ENCODE measurements at places on chromosomes 16 and 17.

DNA sequence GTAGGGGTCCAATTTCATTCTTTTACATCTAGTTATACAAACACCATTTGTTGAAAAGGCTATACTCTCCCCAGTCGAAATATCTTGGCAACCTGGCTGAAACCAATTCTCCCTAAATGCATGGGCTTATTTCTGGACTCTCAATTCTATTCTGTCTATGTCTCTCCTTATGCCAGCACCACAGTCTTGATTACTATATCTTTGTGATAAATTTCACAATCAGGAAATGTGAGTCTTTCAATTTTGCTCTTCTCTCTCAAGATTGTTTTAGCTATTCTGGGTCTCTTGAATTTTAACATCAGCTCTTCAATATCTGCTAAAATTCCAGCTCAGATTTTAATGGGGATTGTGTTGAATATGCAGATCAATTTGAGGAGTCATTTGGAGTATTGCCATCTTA is 5.9 kb upstream of the TRIM25 start:
- DNase-seq = no peak

DNA sequence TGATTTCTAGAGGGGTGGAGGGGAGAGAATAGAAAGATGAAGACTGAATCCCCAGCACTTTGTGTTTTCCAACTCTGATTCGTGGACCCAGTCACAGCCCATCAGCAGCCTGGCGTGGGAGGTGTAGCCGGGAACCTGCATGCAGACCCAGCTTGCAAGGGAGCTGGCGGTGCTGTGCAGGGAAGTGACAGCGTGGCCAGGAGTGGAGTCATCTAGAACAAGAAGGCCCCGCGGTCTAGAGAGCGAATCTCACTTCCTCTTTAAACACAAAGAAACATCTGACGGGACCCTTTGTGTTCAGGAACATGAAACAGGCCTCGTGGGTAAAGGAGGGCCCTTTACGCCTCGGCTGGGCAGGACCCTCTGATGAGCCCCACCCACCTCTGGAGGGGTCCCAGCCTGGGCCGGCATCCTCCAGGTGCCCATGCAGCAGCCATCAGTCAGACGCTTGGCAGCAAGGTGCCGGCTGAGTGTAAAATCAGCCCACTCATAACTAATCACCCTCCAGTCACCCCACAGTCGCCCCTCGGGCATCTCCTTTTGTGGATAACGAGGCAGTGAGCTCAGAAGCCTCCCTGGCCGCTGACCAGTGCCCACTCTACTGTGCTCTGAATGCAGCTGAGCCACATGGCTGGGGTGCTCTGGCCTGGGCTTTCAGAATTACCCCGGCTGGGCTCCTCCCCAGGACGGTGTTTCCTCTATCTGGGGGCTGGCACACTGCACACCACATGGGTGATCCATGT is 4.4 kb downstream of the SNAI3 start:
- DNase-seq = peak; percentile 29

DNA sequence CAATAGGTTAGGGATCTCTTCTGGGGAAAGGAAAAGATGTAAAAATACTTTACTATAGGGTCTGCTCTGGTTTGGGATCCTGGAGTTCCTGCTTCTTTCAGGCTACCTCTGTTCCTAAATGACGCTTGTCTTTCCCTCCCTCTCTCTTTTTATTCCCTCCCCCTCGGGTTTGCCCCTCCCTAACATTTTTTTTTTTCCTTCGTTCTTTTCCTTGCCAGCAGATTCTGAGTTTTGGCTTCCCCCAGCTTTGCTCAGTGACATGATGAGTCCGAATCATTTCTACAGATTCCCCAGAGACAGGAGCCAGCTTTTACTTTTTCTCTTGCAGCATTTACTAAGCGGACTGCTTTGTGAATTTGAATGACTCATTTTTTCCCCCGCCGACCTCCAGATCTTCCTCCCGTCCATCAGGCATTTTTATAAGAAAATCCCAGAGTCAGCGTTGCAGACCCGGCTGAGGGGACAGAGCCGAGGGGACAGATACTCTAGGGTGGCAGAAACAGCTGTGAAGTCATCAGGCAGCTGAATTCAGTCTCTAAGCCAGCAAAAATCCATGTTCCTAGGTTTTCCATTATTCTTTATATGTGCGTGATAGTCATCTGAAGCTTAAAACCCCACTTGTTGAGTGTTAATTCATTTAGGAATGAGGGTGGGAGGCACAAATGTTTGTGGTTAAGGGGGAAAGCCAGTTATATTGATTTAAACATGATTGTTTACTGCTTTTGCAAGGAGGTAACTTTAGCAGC is at the start of gene TMEM100:
Gene TMEM100, minus strand, starts transcription at position 123 of the 746 bp plus-strand sequence. CDS start 1,794 bp downstream, outside the sequence.
- no peak for DNase-seq

DNA sequence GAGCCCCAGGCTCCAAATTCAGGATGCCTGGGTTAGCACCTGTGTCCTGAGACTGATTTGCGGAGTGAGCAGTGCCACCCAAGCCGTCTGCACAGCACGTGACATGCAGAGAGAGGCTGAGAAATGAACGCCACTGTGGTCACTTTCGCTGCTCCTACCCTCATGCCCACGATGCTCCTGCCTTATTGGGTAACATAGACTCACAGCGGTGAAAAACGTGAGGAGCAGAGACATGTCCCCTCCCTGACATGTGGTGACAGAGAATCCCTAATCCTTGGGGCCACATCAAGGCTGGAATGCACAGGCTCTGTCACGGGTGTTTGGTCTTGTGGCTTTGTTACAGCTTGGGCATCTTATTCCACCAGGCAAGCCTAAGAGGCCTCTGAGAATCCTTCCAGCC is 52.1 kb upstream of the CACNG5 start:
- DNase-seq = no peak

Measured in hippocampal formation (tissue), 2 donors.